ENCODE measurements at places on chromosomes 1 and 21.

DNA sequence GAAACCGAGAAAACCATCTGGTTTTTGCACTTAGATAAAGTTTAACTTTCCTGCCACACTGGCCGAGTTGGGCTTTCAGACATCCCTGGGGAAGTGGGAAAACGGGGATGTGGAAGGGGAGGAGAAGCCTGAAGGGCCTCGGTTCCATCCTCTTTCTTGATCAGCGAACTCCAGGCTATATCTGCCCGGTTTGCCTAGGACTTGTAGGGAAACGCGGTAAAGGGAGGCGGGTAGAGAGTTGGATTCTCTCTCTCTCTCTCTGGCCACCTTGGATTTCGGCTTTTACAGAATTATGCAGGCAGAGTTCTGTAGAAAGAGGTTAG lies 4.6 kb upstream of the LHX8 start:
- DNase-seq, result no peak

DNA sequence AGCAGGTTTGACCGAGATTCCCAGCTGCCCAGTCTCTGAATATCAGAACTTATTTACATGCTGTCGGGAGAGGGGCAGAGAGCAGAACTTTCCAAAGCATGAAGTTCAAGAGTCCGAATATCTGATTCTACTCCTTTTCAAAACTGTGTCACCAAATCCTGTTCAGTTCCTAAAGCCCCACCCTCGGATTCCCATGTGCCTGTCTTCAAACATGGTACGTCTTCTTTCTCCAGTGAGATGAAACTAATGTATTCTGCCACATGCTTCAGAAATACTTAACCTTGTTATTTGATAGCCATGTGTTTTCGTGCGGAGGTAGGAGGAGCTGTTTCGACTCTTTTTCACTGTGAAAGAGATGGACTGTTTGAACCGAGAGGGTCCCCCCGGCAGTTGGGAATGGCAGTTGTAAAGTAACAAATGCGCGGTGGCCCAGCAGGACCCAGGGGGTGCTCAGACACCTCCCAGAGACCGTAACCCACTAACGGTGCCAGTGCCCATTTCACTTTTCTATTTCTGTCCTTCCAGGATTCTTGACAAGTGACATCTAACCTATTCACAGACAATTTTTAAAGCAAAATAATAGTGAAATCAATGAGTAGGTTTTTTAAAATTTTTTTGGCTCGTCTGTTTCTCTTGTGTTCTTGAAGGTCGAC lies 67.2 kb downstream of the ZBTB18 start:
- no peak for DNase-seq

DNA sequence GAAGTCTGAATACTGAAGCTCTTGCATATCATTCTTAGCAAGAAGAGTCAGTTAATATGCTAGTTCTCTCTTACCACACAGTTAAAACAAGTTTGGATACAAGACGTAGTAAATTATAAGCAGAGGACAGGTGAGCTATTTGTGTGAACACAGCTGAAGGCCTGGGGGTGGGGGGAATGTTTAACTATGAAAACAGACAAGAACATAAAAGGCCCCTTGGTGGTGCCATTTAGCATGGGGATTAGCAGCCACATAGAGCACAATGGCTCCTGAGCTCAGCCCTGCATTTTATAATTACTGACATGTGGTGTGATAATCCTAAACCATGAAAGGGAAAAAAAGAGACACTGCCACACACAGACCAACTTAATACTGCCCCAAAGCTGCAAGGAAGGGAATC lies 94.8 kb downstream of the TGFBR3 start:
- DNase-seq, result no peak

DNA sequence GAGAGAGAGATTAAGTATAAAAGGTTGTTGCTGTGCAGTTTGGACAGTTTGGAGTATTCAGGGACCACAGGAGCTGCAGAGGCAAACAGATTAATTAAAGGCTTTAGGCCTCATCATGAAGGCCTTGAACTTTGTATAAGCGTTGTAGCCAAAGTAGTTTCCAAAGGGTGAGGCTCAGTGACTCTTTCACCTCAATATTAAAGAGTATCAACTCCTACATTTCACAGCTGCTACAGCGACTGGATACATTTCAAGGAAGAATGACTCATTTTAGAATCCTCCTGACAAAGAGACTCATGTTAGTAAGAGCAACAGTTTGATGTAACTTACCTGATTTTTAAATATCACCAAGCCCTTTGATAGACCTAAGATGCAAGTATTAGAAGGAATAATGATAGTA lies 355.5 kb downstream of the HLX start:
- DNase-seq, result no peak

DNA sequence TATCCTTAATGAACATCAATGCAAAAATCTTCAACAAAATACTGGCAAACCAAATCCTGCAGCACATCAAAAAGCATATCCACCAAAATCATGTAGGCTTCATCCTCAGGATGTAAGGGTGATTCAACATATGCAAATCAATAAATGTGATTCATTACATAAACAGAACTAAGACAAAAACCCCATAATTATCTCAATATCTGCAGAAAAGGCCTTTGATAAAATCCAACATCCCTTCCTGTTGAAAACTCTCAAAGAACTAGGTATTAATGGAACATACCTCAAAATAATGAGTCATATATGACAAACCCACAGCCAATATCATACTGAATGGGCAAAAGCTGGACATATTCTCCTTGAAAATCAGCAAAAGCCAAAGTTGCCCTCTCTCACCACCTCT lies 54.6 kb upstream of the DEPDC1 start:
- DNase-seq, result no peak

GRCh38 chr1:164991763-164992314 lies 364.7 kb downstream of the LMX1A start:
- DNase-seq, result no peak

GRCh38 chr1:221527302-221527701 lies 214.6 kb downstream of the DUSP10 start:
- no peak for DNase-seq

DNA sequence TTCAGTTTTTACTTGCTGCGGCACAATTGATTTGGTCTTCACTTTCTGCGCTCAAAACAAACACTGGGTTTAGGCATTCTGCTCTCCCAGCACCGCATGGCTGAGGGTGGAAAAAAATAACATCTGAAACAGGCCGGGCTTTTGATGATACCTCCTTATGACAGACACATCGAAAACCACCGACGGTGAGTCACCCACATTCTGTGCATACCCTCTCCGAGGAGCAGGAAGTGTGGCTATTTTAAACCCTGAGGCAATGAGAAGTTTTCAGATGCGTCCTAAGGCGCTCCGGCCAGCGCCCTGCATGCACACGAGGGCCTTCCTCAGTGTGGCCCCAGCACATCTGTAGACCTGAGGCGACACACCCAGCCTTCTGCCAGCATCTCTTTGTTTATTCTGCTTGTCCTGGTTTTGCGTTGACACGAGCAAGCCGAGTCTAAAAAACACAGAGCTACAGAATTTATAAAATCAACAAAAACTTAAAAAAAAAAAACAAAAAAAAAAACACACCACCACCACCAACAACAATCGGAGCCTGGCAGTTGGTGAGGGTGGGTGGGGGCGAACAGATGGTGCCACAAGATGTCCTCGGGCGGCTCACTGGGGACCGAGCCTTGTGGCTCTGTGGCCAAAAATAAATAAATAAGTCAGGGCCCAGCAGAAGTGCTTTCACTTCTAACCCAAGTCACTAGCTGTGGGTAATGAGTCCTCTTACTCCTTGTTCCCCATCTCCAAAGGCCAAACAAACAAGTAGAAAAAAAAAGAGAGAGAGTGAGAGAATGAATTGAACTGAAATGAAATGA lies 162.6 kb upstream of the IRF2BP2 start:
- no peak for DNase-seq

GRCh38 chr1:200642481-200642880 lies 21.9 kb upstream of the KIF14 start:
- DNase-seq, result no peak

DNA sequence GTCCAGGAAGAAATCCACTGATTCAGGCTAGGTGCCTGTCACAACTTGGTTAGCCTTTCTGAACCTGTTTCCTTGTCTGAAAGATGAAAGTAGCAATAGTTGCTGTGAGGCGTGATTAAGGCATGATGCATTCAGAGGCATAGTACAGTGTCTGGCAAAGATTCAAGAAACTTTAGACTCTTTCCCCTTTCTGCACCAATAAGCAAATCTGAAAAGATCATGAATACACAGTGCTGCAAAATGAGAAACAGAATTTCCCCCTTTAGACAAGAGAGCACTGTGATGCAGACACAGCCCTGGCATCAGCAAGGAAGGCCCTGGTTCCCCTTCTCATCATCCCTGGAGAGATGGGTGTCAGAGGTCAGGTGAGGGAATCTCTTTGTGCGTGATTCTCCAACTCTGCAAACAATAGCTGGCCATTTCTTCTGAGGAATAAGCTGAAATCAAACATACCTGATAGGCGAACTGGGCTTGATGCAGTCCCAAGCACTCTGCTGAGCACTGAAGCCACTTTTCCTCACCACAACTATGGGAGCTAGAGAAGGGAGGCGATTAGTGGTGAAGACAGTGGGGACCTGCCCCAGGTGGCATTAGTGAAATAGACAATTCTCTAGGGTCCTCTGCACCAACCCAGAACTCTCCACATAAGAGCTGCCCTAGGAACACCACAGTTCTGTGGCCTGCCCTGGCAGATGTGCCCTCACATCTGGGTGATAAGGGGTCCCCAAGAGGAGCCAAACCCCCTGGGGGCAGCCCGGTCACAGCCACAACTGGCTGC lies 41.7 kb downstream of the ITPKB start:
- DNase-seq, result no peak

DNA sequence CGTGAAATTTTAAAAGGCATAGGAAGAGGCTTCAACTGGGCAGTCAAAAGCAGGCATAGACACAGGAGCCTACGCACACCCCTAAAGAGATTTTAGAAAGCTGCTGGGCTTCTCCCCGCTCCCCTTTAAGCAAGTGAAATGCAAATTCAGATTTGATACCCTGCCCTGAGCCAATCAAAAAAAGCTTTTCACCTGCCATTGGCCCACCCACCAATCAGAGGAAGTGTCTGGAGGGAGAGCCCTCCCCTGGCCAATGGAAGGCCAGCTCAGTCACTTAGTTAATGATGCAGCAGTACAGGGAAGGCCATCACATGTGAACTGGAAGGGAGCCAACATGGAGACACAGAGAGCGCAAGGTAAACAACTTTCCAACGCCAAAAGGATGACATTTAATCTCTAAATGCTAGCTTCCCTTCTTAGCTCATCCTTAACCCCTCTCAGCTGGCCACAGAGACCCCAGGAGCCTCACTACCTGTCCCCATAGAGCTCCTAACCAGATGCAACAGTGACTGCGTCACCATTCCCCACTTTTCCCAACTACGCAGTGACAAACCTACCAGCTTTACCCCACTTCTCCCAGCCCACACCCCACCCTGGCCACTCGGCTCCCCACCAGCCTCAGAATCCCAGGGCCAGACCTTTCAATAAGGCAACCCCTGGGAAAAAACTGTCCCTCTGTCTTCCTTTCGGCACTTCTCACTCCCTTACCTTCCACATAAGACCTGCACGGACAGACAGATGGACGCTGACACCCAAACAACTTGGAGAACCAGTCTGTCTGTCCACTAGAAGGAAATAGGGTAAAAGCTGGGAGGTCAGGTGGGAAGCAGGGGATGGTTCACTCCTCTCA lies 71.0 kb downstream of the CD46 start:
- no peak for DNase-seq

DNA sequence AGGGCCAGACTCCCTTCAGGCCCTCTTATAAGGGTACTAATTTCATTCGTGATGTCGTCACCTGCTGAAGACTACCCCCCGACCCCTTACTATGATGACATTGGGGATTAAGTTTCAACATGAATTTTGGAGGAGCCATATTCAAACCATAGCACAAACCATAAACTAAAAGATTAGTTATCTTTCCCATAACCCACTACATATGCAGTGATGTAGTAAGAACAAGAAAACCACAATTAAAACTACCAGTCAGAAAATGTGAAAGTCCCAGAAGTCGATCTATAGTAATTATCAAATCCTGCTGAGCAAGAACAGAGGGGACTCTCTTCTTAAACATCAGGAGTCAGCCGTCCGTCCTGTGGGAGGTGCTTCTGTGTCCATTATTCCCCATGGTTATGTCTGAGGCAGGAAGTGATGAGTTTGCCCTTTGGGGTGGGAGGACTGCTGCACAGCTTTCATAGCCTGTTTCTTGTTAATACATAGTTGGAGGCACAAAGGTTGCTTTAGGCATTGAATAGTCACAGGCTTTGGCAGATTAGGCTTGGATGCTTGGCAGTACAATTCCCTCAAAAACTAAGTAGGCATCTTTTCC lies 35.9 kb upstream of the PTGFRN start:
- DNase-seq, result no peak

GRCh38 chr1:17278996-17279830 lies 28.8 kb upstream of the PADI4 start:
- DNase-seq, result no peak

DNA sequence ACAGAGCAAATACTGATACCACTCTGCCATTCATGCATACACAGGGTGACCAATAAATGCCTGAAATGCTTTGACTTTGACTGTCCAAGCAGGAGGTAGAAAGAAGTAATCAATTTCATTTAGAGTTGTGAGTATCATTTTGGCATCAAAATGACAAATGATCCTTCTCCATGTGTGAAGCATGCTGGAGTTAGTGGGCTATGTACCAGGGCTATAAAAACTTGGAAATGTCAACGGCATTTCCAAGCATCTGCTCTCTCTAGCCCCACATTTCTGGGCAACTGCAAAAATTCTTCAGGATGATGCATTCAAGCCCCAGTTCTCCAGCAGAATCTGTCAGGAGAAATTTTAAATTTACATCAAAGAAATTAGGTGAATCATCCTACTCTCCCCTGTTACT lies 208.4 kb upstream of the PTBP2 start:
- no peak for DNase-seq

- DNase-seq, result no peak
Measured at GRCh38 chr1:211610779-211611556, 32.0 kb upstream of the SLC30A1 start.

- no peak for DNase-seq
Measured at GRCh38 chr1:23701996-23702395, 10.4 kb downstream of the RPL11 start.

GRCh38 chr1:244352156-244352830 lies 99.4 kb downstream of the ADSS2 start:
- no peak for DNase-seq

DNA sequence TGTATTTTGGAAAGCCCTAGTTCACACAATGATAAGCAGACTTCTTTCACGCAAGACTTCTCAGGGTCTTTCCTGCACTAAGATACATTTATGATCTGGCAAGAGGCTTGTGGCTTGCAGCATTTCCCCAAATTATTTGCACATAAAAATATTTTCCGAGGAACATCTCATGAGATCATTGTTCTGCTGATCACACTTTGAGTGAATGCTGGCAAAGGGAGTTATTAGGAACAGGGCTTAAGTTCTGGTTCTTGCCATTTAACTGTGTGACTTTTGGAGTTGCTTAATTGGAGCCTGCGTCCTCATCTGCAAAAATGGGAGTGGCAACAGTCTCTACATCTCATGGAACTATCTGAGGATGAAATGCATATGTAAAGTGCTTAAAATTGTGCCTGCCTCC lies 50.2 kb downstream of the GADD45A start:
- DNase-seq, result no peak

DNA sequence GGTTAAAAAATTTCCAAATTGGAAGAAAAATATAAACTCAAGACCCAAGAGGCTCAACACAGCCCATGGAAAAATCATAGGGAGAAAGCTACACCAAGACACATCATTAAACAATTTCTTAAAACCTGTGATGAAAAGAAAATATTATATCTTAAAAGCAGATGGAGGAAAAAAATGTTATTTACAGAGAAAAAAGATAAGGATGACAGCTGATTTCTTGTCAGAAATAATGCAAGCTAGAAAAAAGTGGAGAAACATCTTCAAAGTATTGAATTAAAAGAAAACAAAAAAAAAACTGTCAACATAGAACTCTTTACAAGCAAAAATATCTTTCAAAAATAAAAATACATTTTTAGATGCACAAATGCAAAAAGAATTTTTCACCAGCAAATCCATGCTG lies 930.5 kb downstream of the ADGRL2 start:
- DNase-seq, result no peak

Data from type B pancreatic cell (in vitro differentiated cells).